ENCODE measurements at places on chromosomes 16 and 17.

DNA sequence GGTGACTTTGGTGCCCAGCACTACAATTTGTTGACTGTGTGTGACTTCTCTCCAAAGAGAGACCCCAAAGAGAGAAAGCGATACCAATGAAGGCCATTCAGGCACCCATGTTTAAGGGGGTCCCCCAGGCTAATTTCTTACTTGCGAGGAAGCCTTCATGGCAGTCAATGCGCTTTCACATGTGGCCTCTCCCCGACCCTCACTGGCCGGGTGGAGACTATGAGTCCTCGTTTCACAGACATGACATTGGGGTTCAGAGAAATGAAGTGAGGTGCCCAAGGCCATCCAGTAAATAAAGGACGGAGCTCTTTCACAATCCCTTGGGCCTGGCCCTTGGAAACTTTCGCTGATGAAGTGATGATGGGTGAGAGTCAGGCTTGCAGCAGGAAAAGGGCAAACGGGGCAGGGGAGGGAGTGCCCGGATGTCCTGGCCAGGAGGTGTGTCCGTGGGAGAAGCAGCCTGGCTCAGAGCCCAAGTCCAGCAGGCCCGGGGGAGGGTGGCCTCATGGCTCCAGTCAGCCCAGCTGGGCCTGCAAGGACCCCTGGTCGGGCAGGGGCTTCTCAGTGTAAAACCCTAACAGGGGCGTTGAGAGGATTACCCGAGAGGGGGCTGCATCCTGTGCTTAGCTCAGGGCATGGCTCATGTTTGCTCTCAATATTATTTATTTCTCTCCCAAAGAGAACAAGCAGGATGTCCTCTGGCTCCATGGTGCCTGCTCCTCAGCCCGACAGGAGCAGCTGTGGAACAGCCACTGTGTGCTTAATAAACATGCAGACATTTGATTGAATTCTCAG lies 14.7 kb downstream of the TBX2 start:
- no peak for DNase-seq

DNA sequence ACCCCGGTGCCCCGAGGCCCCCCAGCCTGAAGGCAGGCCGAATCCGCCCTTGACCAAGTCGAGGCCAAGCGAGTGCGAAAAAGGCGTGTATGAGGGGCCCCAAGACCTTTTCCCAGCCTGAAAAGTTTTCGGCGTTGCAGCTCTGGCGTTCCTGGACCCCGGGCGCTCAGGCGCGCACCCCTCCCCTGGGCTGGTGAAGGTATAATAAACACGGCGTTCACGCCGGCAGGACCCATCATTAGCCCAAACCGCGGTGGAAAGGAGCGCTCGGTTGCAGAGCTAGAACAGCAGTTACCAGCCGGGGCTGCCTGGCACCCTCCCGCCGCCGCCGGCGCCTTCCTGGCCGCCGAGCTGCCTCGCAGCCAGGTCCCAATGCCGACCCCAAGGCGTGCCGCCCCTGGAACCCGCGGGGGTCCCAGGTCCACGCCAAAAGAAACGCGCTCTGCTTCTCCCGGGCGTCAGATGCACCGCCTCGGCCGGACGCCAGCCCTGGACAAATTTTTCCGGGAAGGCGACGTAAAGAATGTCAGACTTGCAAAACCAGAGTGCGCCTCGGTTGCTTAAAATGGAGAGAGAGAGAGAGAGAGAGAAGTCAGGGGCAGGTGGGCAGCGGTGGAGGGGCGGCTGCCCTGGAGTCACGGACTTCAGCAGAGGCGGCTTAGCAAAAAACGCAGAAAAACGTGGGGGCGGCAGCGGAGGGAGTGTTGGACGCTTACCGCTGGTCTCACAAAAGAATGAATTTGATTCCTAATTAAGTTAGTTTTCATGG lies 11.5 kb upstream of the FOXF1 start:
- no peak for DNase-seq

GRCh38 chr16:369866-370436 lies 387 bp downstream of the MRPL28 start:
- no peak for DNase-seq

DNA sequence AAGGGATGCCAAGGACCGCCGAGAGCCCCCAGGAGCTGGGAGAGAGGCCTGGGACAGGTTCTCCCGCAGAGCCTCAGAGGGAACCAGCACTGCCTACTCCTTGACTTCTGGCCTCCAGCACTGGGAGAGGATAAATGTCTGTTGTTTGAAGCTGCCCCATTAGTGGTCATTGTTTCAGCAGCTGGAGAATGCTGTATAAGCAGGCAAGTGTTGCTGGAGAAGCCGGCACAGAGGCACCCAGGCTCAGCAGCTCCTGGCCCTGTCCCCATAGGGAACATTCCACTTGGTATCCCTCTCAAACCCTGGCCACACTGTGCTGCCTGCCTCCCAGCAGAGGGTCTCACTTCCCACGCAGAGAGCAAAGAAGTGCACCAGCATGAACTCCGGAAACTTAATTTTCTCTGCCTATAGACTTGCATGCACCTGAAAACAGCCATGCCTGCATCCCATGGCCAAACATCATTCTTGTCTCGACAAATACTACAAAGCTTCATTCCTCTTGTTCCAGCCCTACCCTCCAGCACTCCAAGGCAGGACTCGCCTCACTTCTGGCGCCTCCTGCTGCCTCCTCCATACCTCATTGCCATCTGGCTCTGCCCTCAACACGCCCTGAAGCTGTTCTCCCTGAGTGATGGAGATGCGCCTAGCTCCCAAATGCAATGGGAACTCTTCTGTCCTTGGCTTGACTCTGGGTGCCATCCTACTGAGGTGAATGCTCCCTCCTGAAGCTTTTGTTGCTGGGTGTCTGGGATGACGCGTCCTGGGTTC lies 88.1 kb downstream of the DNAH17 start:
- DNase-seq = no peak

DNA sequence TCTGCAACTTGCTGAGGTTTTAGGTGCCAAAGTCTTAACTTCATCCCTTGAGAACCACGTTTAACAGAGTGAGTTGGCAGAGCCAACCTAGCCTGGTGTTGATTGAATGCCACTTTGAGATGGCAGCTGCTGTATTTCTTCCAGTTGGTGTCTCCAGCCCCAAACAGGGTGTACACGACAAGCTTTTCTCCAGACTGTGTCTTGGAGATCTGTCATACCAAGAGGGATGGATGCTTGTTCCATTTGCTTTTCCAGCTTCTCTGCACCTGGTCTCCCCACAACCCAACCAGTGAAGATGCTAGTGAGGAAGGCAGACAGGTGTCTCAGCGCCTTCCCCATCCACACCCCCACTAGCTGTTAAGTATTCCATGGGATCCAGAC lies 141.1 kb upstream of the HS3ST2 start:
- DNase-seq = no peak

- no peak for DNase-seq
Observed at GRCh38 chr17:877630-878029, 95.5 kb downstream of the MRM3 start.

- DNase-seq = no peak
Observed at GRCh38 chr16:57634171-57634570, 5.7 kb downstream of the ADGRG1 start.

- DNase-seq = no peak
Observed at GRCh38 chr16:74896389-74897370, 88.2 kb downstream of the WDR59 start.

DNA sequence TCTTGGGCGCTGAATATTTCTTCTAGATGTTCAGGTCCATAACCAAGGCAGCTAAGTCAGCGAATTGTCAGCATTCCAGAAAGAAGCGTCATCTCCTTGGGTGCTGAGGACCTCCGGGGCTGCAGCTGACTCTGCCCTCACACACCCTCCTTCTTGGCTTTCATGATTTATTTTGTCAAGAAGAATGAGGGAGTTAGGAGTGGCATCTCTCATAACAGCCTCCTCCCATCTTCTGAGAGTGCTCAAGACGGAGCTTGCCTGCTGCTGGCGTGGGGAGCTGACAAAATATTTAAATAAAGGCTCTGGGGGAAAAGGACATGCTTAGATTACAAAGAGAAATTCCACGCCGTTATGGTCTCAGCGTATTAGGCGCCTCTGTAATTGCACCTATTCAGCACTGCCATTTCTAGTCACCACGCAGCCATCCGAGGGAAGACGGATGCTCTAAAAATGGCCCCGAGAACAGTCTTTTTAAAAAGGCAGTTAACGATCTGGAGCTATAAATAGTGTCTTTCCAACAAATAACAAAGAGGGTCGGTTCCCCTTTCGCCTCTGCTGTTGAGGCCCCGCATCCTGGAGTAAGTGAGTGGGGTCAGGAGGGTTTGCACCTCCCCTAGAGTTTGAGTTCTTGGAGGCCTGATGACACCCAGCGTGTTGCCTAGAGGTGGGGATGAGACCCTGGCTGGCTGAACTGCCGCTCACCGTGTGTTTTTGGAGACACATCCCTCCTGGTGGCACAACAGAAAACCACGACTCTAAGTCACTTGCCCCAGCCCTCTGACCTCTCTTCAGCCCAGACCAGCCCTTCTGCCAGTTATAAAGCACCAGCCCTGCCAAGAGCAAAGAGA lies 187.0 kb downstream of the CCDC182 start:
- peak; percentile 91 for DNase-seq

DNA sequence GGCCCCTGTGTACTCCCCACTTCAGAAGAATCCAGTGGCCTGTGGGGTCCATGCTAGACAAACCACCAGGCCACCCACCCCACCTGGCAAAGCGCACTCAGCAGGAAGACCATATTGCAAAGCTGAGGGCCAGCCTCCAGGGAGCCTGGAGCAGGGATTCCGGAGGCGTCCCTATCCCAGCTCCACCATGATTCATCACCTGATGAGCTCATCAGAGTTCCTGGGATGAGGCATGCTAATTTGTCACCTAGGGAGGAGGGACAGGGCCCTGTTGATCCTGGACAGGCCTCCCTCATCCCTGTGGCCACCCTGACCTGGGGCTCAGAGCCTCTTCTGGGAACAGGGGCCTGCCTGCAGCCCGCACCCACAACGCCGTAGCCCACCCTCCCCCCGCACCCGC lies 131.6 kb upstream of the PLCG2 start:
- DNase-seq = no peak

GRCh38 chr17:79224476-79224875 lies 149.9 kb downstream of the ENGASE start:
- DNase-seq = no peak

DNA sequence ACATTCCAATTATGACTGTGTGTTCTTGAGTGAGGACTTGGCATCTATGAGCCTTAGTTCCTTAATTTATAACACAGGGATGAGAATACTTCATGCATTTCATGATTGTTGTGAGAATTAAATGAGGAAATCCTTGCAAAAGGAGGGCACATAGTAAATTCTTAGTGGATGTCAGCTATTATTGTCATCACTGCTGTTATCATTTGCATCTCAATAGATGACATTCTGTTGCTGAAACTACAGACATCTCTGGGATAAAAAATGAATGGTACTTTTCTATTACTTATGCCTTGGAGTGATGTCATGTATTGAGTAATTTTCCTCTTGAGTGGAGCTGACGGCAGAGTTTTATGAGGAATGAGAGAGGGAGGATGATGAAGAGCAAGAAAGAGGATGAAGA lies 184.4 kb upstream of the CDH11 start:
- no peak for DNase-seq

DNA sequence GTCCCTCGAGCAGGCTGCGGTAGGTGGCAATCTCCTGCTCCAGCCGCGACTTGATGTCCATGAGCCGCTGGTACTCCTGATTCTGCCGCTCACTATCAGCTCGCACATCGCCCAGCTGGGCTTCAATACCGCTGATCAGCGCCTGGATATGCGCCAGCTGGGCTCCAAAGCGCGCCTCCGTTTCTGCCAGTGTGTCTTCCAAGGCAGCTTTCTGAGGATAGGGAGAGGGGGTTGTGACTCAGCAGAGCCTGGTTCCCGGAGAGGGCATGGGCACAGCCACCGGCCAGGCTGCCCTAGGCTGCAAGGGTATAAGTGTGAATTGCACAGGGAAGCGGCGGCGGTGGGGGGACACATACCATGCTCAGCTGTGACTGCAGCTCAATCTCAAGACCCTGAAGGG lies 4.3 kb downstream of the KRT19 start:
- DNase-seq = no peak

- no peak for DNase-seq
Observed at GRCh38 chr16:26335236-26335853, 643.6 kb downstream of the HS3ST4 start.

GRCh38 chr16:64162613-64163375 lies 959.1 kb downstream of the CDH11 start:
- DNase-seq = no peak

DNA sequence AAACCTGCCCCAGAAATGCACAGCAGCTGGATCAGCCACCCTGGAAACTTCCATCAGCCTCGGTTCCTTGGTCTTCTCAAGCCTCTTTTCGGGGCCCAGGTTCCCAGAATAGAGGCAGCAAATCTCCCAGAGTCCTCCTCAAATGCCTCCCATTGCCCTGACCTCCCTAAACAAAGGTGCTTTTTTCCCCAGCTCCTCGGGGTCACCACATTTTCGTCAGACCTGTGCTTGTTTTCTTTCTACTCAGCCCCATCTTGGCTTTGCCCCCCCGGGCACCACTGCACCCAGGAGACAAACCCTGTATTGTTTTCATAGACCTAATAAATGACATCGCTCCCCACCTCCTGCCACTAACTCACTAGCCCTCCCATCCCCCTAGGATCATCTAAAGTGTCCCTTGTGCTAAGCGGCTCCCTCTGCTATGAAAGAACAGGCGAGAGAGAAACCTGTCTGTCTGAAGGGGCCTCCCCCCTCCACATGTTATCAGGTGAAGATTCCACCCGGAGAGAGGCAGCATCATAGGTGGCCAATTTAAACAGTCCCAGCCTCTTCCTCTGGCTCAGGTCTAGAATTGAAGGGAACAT lies 451.1 kb downstream of the SOX9 start:
- no peak for DNase-seq

DNA sequence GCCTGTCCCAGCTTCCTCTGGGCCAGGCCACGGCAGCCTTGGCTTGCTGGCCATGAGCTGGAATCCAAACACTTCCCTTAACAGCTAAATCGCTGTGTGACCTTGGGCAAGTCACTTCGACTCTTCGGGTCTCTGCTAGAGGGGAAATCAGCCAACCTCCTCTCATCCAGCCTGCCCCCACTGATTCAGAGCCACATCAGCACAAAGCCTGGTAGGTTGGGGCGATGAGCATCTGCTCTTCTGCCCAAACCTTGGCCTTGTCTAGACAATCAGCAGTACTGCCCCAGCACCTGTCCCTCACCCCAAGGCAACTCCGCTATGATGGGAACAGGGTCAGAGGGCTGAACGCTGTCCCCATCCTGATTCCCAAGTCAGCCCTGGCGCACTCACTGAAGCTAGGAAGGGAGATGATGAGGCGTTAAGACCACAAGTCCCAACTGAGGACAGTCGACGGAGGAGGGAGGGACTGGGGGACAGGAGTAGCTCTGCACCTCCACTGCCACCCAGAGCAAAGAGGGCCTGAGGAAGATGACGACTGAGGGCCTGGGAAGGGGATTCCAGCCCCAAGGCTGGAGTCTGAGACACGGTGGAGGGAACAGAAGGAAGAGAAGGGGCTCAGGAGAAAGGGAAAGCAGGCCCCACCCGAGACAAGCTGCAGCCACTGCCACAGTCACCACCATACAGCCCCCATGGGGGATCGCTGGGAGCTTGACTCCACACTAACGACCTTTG lies 1.3 kb downstream of the CLUH start:
- DNase-seq = no peak

GRCh38 chr17:1003633-1003971 lies 6.7 kb downstream of the TIMM22 start:
- no peak for DNase-seq
